Natural killer cell treated with Interleukin-12 subunit alpha and Interleukin-12 subunit beta and Interleukin-15 and Interleukin-18, amount 100 ng/mL, for 72 hours (primary cell): ENCODE measurements at places on chromosomes 12 and 14.

DNA sequence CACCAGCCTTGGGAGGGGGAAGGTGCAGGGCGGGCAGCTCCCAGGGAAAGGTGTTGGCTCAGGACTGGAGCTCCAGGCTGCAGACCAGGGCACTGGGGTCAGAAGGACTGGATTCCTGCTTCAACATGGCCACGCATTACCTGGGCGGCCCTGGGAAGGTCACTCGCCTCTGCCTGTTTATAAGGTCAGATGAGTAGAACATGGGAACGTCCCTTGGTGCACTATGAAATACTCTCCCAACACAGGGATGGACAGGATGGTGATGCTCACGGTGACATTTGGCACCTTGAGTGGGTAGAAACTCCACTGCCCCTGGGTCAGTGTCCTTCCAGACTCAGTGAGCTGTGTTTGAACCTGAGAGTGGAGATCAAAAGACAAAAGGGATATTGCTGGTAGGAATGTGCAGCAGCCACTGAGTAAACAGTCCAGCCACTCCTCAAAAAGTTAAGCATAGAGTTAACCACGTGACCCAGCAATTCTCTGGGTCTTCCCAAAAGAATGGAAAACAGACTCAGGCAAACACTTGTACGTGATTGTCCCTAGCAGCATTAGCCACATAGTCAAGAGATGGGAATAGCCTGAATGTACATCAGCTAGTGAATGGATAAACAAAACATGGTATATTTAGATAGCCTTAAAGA lies 9.1 kb upstream of the BDKRB2 start:
- DNase-seq, result no peak

- DNase-seq, result no peak
These were observed 20.4 kb upstream of the ATP5MC2 start for GRCh38 chr12:53696285-53696654.

DNA sequence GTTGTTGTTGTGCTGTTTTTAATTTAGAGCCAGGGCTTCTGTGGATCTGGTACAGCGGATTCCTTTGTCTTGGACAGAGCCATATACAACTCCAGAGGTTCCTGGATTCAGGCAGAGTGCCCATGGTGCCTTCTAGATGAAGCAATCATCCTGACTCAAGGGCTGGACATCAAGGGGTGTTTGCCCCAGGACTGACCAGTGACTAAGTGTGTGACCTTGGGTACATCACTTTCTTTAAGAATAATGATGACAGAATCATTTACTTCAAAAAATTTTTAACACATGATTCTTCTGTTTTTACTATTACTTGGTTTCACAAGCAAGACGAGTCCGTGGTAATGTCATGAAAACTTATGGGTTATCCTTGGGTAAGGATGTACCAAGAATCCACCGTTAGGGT lies 397.3 kb downstream of the ZFP36L1 start:
- no peak for DNase-seq

DNA sequence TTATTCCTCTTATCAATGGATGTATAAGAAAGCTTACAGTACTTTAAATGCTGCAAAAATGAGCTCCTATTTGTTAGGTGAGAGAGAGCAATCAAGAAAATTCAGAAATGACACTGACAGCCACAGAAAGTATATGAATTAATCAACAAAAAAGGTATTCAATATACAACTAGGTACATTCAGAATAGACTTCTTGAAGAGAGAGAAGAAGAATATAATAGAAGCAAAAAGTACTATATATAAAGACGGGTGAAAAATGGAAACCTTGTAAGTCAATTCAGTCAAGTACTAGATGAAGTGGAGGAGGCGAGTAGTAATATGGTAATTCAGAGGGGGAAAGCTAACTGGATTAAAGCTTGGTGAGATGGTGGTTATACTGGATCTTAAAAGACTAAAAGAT lies 74.3 kb downstream of the HEATR5A start:
- no peak for DNase-seq

DNA sequence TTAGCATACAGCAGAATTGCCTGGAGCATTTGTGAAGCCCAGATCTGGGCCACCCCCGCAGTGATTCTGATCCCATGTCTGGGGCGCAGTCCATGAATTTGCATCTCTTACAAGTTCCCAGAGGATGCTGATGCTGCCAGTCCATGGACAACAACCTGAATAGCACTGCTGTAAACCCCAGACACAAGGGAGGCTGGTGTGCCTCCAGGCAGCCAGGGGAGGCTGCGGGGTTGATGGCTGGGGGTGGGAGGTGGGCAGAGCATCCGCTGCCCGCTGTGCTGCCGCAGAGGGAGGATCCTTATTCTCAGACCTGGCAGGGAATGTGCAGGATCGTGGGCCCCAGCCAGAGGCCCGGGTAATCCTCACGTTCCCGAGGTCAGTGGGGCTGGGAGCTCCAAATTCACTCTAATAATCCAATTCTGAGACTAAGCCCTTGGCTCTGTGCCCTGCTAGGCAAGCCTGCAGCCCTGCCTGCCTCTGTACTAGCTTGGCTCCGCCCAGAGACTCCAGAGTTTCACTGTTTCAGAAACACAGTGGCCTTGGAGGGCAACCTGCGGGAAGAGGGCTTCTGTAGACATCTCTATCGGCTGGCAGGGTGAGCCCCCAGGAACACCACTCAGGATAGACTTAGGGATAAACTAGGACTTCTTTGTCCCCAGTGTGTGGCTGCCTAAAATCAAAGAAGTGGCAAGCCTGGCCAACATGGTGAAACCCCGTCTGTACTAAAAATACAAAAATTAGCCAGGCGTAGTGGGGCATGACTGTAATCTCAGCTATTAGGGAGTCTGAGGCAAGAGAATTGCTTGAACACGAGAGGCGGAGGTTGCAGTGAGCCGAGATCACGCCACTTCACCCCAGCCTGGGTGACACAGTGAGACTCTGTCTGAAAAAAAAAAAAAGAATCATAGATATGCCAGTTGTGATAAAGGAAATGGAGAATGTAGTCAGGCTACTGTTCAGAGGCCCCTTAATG lies 17.8 kb upstream of the MLEC start:
- DNase-seq, result no peak

- DNase-seq, result no peak
These were observed 318.2 kb downstream of the BCL11B start for GRCh38 chr14:98953551-98954348.

DNA sequence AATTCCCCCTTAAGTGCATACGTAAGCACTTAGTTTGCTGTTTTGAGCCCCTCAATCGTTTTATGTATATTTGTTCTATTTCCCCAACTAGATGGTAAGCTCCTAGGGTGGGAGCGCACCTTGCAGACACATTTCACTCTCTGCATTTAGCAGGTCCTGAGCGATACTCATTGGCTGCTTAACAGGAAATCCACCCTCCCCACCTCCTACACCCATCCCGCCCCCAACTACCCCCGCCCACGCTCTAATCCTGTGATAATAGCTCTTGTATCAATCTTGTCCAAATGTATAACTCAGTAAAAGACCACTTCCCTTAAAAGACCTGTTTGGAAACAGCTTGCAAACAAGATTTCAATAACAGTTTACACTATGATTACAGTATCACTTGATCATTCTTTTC lies 8.1 kb downstream of the LPAR5 start:
- DNase-seq, result no peak

DNA sequence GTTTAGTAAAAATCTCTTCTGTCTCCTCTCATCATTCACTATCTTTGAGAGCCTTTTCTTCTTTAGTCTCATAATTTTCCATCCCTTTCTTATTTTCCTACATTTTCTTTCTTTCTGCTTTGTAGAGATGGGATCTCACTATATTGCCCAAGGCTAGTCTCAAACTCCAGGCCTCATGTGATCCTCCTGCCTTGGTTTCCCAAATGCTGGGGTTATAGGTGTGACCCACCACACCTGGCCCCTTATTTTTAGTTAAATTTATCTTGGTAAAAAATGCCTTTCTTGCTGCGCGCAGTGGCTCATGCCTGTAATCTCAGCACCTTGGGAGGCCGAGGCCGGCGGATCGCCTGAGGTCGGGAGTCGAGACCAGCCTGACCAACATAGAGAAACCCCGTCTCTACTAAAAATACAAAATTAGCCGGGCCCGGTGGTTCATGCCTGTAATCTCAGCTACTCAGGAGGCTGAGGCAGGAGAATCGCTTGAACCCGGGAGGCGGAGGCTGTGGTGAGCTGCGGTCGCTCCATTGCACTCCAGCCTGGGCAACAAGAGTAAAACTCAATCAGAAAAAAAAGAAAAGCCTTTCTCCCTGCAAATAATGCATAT lies 996 bp downstream of the SLC2A3 start:
- no peak for DNase-seq
